Jurkat, Clone E6-1 (cell line): ENCODE measurements at places on chromosomes 1 and 21.

DNA sequence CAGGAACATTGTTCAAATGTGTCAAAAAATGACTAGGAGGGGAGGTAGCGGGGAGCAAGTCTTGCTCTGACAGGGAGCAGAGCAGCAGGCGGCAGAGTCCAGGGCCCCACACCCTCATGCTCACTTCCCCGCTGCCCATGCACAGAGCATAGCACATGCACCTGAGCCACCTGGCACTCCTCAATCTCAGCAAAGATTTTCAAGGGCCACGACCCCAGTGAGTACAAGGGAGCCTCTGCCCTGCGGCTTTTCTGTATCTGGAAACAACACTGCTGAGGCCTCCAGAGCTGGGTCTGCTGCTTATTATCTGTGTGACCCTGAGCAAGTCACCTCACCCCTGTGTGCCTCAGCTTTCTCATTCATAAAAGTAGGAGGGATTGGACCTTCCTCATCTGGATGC lies 1.1 kb upstream of the GJB3 start:
- no peak for DNase-seq

DNA sequence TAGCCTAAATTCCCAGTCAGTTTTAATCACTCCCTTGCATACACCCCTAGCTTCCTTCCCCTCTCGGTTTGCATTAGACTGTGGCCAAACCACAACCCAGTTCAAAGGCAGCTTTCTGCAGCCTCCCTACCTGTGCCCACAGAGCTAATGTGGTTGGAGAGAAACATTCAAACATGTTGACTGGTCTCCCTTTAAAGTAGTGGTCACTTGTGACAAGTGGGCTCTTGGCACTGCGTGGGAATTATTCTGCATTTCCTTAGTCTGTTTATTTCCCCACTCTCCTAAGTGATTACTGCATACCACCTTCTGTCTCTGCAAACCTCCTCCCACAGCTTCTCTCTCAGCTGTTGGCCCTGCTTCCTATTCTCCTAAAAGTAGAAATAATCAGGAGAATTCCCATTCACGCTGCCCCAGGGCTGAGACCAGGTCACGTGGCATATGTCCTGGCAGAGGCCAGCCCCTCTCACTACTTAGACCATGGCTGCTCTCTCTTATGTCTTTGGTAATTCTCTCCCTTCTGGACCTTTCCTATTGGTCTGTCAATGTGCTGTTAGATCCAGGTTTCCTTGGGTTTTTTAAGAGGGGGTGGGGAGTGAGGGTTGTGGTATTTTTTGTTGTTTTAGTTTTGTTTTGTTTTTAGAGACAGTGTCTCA lies 38.4 kb upstream of the CD101 start:
- peak; percentile 73 for DNase-seq

- DNase-seq, result no peak
These were observed 31.9 kb downstream of the GDAP2 start for GRCh38 chr1:117897551-117897950.

DNA sequence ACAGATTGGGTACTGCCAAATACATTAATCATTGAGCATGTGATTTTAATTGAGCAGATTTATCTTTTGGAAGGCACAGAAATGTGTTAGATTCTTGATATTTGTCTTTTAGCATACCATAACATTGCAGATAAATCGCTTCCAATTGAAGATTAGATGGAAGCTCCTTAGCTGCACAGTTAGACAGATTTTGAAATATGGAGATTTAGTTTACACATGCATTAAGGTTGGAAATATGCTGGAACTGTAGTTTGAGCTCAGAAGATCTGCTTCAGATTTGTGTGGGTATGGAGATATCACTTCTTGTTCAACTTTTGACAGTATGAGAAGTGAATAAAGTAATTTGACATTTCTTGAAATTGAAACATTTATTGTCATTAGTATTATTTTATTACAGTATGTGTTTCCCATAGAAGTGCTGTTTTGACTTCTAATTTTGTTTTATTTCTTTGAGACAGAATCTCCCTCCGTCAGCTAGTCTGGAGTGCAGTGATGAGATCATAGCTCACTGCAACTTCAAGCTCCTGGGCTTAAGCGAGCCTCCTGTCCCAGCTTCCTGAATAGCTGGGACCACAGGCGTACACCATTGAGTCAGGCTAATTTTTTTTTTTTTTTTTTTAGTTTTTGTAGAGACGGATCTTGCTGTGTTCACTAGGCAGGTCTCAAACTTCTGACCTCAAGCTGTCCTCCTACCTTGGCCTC lies 29.1 kb downstream of the THRAP3 start:
- no peak for DNase-seq

DNA sequence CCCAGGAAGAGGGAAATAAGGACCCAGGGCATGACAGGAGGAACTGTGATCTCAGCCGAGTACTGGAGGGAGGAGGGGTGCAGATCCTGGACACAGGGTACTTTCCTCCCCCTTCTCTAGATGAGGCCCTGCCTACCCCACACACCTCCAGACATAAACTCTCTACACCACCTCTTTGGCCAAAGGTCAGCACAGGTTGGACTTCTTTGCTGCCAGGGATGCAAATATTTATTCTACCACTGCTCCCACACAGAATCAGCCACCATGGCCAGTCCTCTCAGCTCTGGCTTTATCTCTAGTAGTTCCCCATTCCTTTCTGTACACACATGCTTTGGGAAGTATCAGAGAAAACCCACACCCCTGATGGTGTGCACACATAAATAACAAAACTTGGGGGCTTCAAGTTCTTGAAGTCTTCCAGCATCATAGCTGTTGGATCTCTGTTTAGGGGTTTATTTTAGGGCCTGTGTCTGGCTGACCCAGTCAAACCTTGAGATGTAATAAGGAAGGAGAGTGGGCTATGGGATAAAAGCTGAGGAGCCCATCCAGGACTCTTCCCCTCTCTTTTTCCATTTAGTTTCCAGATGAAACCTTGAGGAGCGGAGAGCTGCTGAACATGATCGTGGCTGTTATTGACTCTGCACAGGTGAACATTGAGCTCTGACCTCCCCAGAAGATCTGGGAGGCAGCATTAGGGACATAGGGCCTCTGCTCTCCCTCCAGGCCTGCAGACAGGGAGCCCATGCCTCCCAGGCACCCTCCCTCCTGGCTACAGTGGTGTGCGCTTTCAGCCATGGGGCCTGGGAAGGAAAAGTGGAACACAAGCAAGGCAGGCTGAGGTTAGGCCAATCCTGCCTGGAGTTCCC lies 6.7 kb upstream of the SLC27A3 start:
- no peak for DNase-seq

DNA sequence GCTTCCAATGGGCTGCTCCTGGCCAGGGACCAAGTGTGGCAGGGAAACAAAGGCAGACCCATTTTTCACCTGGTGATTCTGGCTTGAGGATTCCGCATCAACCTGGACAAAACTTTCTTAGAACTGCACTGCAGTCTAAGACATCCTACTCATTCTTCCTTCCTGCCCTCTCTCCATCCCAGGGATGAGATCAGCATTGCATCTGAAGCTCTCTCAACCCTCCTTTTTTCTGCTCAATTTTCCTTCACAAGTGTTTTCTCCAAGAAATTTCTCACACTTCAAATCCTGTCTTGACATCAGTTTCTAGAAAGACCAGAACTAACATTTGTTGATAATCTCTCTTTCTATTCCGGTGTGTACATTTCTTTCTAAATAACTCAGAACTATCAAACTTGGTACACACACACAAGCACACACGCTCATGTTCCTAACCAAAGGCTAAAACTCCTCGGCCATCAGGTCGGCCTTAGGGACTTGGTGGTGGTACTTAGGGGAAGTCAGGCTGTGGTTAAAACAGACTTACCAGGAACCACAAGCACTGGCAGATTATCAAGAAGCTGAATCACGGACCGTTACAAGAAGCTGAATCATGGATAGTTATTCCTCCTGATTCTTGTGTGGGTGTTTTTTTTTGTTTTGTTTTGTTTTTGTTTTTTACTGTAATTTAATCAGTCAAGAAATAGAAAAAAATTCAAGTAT lies 21.0 kb upstream of the CXADR start:
- DNase-seq, result no peak

- DNase-seq, result peak; percentile 39
These were observed 617 bp downstream of the KIRREL1 start for GRCh38 chr1:157993918-157994605.

GRCh38 chr1:224726441-224727182 lies 110.5 kb downstream of the CNIH3 start:
- no peak for DNase-seq

- peak; percentile 76 for DNase-seq
These were observed 387.6 kb downstream of the LTN1 start for GRCh38 chr21:28604946-28605537.

DNA sequence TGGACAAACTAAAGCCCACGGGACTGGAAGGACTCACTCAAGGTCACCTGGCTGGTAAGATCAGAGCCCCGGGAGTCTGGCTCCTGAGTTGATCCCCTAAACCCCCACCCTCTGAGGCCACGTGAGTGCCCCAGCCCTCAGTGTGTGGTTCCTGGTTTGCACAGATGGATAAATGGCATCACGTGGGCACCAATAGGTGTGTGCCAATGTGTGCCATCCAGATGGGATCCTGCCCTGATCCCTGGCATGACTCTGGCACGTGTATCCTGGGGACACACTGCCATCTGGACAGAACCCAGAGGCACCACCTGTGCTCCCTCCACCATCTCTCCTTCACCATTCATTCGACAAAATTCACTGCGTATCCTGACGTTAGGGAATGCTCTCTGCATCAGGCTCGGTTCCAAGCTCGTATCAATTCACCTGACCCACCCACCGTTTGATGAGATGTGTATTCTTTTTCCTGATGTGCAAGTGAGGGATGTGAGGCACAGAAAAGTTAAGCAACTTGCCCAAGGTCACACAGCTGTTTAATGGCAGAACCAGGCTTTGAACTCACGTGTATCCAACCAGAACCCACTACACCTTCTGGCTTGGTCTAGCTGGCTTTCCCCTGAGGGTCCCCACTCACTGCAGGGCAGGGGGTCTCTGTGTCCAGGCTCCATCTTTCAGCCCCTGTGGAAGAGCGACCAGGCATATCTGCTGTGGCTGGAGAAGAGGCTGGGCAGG lies 49.8 kb upstream of the PAX7 start:
- no peak for DNase-seq
